ENCODE measurements at places on chromosomes 3 and 15.

DNA sequence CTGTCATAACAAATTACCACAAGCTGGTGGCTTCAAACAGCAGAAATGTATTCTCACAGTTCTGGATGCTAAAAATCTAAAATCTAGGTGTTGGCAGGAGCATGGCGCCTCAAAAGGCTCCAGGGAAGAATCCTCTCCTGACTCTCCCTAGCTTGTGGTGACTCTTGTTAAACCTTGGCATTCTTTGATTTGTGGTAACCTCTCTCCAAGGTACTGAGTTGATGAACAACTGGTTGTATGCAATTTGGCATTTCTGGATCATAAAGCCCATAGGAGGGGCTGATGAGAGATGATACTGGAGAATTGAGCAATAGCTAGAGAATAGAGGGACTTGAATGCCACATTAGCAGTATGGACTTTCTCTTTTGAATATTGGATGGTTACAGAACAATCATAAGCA, 821.8 kb downstream of the TBL1XR1 start:
- no peak overlapping the region for H3K27ac ChIP-seq
- H3K4me1 ChIP-seq, result no peaks in the 10 kb centered on the region
- no peak for DNase-seq
- no peaks in the 10 kb centered on the region for H3K27me3 ChIP-seq
- H3K4me3 ChIP-seq, result no peak overlapping the region

DNA sequence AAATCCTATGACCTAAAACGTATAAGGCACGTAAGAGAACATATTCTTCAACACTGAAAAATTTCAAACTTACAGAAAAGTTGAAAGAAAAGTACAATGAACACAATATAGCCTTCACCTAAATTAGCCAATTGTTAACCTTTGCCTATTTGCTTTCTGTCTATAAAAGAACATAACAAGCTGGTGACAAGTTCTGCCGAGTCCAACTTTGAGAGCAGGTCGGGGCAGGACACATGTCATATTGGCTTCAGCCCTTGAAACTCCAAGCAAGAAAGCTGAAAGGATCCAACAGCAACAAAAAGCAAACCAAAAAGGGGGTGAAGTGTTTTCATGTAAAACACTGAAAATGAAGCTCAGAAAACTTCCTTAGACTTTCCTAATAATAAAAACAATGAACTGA, 59.1 kb downstream of the TBC1D2B start:
- DNase-seq, result no peak
- no peak overlapping the region for H3K4me3 ChIP-seq
- no peaks in the 10 kb centered on the region for H3K4me1 ChIP-seq
- no peaks in the 10 kb centered on the region for H3K27me3 ChIP-seq

- DNase-seq, result peak; percentile 81
- no peaks in the 10 kb centered on the region for H3K36me3 ChIP-seq
- no peak overlapping the region for H3K4me3 ChIP-seq
- H3K27ac ChIP-seq, result no peak overlapping the region
- H3K4me1 ChIP-seq, result no peaks in the 10 kb centered on the region
These were observed 1355.9 kb downstream of the SI start for GRCh38 chr3:163722405-163722804.

DNA sequence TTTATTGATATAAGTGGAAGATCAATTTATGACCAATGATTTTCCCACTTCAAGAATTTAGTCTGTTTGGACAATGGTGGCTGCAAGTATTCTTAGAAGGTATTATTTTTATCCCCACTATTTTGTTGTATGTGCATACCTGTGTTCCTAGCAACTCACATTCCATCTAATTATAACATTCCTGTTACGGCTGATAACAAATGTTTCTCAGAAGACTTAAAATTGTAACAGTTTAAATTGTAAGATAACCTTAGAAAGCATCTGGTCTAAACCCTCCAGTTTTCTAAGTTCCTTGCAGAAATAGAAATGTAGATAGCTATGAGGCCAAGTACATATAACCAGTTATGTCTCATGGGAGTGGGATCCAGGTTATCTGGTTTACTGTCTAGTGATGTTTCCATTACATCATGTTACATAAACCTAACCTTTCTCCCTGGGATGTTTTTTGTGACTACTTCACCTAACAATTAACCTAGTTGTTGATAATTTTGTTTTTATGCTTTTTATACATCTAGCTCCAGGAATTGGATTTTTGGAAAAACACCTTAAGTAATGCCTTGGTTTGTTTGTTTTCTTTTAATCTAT, 11.1 kb upstream of the MFN1 start:
- H3K4me1 ChIP-seq, result no peaks in the 10 kb centered on the region
- H3K27ac ChIP-seq, result no peak overlapping the region
- DNase-seq, result no peak
- no peak overlapping the region for H3K4me3 ChIP-seq
- H3K36me3 ChIP-seq, result peaks cover 53% of the 10 kb centered on the region

DNA sequence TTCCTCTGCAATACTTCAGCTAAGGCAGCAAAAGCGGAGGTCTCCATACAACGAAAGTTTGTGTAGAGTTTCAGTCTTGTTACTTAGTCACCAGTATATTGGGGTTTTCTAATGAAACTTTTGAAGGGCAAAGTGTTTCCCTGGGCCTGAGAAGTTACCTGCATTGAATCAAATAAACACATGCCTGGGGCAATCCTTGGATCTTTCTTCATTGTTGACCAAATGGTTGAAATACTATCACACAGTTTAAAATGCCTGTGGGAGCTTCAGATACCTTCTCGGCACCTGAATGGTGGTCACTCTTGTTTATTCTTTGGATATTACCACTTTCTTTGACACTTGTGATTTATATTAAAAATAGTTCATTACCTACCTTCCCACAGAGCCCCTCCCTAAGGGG, 988 bp upstream of the CHSY1 start:
- peak overlapping the region; percentile 80 for H3K4me3 ChIP-seq
- H3K27me3 ChIP-seq, result no peaks in the 10 kb centered on the region
- H3K4me1 ChIP-seq, result no peaks in the 10 kb centered on the region
- peaks cover 5% of the 10 kb centered on the region for H3K36me3 ChIP-seq
- no peak overlapping the region for H3K27ac ChIP-seq

- H3K27me3 ChIP-seq, result no peaks in the 10 kb centered on the region
- no peak overlapping the region for H3K27ac ChIP-seq
- no peaks in the 10 kb centered on the region for H3K36me3 ChIP-seq
- peak overlapping the region; percentile 89 for H3K4me3 ChIP-seq
- peak; percentile 58 for DNase-seq
These were observed 921 bp downstream of the FBXL2 start for GRCh38 chr3:33278163-33278562.

DNA sequence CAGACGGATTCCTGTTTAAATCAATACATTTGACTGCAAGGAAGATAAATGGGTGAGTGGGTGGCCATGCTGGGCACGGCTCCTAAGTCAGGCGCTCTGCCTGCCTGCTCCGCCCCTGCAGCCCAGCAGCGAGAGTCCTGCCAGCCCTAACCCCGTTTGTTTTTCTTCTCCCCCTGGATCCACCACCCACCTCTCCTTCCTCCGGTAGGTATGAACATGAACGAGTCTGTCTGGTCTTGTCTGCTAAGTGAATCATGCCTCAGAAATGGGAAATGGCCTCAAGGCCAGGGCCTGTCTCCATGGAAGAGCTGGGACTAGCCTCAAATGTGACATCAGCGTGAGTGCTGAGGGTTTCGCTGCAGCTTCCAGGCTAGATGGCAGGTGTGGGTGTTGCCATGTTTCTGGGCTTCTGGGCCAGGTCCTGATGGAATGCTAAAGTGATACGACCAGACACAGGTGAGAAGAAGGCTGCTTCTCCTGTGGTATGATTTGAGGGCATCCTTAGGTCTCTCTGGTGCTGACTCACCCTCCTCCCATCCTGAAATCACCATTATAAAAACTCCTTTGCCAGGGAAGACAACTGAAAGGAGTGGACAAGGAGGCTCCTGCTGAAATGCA, 5.6 kb upstream of the FEM1B start:
- no peak overlapping the region for H3K4me3 ChIP-seq
- no peak overlapping the region for H3K27ac ChIP-seq
- DNase-seq, result peak; percentile 62
- no peaks in the 10 kb centered on the region for H3K27me3 ChIP-seq
- no peaks in the 10 kb centered on the region for H3K4me1 ChIP-seq

DNA sequence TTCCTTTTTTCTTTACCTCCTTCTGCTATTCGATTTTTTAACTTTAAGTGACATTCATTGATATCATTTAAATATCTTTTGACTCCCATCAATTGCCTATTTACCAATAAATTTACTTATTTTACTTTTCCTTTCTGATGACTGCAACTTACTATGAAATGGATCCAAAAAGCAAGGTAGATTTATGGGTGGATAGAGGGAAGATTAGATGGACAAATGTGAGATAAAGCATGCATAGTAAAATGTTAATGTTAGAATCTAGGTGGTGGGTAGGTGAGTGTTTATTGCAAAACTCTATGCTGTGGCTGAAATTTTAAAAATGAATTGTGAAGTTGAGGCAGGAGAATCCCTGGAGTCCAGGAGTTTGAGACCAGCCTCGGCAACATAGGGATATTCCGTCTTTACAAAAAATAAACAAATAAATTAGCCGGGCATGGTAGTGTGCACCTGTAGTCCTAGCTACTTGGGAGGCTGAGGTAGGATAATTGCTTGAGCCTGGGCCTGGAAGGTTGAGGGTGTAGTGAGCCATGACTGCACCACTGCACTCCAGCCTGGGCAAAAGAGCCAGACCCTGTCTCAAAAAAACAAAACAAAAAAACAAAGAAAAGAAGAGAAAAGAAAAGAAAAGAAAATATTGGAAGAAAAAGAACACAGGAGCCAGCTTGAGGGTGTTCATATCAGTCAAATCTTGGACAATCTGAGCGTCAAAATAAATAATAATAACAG, 6.1 kb upstream of the PDCD6IP start:
- no peaks in the 10 kb centered on the region for H3K36me3 ChIP-seq
- no peaks in the 10 kb centered on the region for H3K27me3 ChIP-seq
- no peak overlapping the region for H3K4me3 ChIP-seq
- H3K4me1 ChIP-seq, result peaks cover 5% of the 10 kb centered on the region
- DNase-seq, result no peak

- H3K4me3 ChIP-seq, result no peak overlapping the region
- no peak for DNase-seq
- no peaks in the 10 kb centered on the region for H3K4me1 ChIP-seq
- no peaks in the 10 kb centered on the region for H3K27me3 ChIP-seq
- H3K36me3 ChIP-seq, result no peaks in the 10 kb centered on the region
These were observed 360.9 kb downstream of the ZNF385D start for GRCh38 chr3:21390136-21390535.

DNA sequence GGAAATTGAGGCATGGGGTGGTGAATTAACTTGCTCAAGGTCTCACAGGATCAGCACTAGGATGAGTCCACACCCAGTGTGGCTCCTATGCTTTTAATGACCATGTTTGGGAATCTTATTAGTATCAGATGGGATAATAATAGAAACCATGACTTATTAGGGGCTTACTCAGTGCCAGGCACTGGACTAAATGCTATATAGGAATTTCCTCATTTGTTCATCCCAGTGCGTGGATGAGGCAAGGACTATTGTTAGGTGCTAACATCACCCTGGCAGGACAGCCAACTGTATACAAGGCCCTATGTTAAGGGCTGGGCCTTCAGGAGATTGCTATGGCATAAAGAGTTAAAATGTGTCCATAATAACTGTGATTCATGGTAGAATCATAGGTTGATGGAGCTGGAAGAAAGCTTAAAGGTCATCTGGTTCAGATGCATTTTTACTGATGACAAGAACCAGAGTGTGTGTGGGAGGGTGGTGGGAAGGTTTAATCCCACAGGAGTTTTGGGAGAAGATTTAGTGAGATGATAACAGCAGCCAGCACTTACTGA, 4.7 kb upstream of the FEM1B start:
- no peaks in the 10 kb centered on the region for H3K27me3 ChIP-seq
- H3K27ac ChIP-seq, result no peak overlapping the region
- no peak for DNase-seq
- no peak overlapping the region for H3K4me3 ChIP-seq
- H3K36me3 ChIP-seq, result no peaks in the 10 kb centered on the region

DNA sequence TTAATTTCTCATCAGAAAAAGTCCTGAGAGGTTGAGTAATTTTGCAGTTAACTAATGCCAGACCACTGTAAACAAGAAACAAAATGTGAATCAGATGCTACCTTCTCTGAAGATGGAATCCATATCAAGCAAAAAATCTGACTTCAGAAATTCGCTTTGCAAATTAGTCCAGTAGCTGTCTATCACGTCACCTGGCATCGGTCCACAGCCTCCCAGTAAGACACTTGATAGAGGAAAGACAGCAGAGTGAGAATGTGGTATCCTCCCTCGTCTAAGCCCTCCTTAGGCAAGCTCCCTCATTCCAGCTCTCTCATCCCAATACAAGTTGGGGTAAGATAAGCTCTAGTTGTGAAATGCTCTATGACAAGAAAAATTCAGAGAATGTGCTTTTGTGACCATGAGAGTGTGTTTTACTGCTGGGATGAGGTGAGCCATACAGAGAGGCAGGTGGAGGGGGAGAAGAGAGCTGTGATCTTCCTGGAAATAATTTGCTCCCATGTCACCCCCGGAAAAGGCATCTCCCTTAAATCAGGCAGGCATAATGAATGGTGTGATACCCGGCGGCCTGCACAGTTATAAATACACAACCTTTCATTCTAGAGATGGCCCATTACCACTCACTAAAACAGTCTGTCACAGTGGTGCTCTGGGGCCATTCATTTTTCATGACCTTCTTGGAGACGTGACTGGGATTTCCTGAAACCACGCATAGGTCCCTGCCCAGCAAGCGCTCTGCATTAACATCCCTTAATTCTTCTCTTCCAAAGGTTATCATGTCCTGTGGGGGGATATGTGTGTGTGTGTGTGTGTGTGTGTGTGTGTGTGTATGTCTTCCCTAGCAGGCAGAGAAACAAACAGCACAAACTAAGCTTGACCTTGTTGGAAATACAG, 602.0 kb upstream of the KCNMB2 start:
- H3K36me3 ChIP-seq, result no peaks in the 10 kb centered on the region
- H3K4me1 ChIP-seq, result no peaks in the 10 kb centered on the region
- peak; percentile 56 for DNase-seq

- no peak for DNase-seq
- no peaks in the 10 kb centered on the region for H3K36me3 ChIP-seq
- no peak overlapping the region for H3K27ac ChIP-seq
- no peaks in the 10 kb centered on the region for H3K4me1 ChIP-seq
- H3K27me3 ChIP-seq, result peaks cover 25% of the 10 kb centered on the region
- peak overlapping the region; percentile 97 for H3K4me3 ChIP-seq
These were observed 963 bp downstream of the SHQ1 start for GRCh38 chr3:72847282-72847681.

DNA sequence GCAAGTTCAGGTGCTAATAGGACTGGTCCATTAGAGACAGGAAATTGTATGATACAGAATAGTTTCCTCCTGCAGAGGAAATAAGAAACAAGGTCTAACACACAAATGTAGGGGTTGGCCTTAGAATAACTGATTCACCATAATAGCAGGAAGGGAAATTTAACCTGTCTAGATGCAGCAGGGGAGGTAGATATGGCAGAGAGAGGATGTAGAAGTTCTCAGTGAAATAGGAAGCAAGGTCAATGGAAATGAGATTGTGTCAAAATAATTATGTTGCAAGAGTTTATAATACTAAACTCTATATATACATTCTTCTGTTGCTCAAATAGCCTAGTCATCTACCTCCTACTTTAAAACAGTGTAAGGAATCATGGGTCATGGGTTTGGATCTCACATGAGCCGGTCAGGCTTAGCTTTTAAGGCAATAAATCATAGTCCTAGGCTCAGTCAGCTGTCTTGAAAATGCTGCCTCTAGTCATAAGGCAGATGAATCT, 17.0 kb downstream of the BCL2A1 start:
- H3K4me3 ChIP-seq, result no peak overlapping the region
- H3K27ac ChIP-seq, result no peak overlapping the region
- no peak for DNase-seq
- no peaks in the 10 kb centered on the region for H3K4me1 ChIP-seq
- H3K36me3 ChIP-seq, result no peaks in the 10 kb centered on the region
- no peaks in the 10 kb centered on the region for H3K27me3 ChIP-seq

GRCh38 chr3:57779666-57780065, 23.6 kb downstream of the SLMAP start:
- no peaks in the 10 kb centered on the region for H3K27me3 ChIP-seq
- H3K4me1 ChIP-seq, result no peaks in the 10 kb centered on the region
- H3K36me3 ChIP-seq, result no peaks in the 10 kb centered on the region
- H3K27ac ChIP-seq, result no peak overlapping the region
- no peak overlapping the region for H3K4me3 ChIP-seq
